NCI-H2227 treated with DMSO at 0.1 percent for 48 hours (cell line): ENCODE measurements at places on chromosomes 1 and 21.
A peak's percentile ranks its signal among the peaks of the same experiment; 100 is the strongest.

GRCh38 chr21:43294194-43294902, 125.5 kb downstream of the CRYAA start:
- no peak for DNase-seq

- DNase-seq, result peak; percentile 14
Observed at GRCh38 chr1:177302357-177303044, 131.7 kb downstream of the BRINP2 start.

- DNase-seq, result no peak
Observed at GRCh38 chr1:55820501-55820900, 605.3 kb upstream of the USP24 start.

DNA sequence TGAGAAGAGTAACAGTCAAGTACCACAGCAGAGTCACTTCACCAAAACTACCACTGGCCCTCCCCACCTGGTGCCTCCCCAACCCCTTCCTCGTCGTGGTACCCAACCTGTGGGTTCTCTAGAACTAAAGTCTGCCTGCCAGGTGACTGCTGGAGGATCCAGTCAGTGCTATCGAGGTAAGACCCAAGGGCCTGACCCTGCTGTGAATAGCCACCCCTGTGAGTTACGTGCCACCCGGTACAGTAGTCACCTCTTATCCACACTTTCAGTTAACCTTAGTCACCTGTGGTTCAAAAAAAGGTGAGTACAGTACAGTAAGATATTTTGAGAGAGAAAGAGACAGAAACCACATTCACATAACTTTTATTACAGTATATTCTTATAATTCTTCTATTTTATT, 16.5 kb downstream of the TTF2 start:
- no peak for DNase-seq

DNA sequence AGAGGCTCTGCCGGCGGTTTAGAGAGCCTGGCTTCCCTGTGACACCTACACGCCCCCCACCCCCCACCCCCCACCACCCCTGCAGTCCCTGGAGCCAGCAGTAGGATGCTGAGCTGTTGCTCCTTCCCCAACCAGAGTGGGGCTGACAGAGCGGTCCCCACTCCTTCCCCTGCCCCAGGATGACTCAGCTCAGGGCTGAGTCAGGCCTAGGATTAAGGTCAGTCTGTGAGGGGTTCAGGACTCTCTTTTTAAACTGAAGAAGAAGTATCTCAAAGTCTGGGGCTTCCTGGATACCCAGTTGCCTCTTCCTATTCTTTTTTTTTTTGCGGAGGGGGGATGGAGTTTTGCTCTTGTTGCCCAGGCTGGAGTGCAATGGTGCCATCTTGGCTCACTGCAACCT, 19.1 kb downstream of the DMBX1 start:
- no peak for DNase-seq

DNA sequence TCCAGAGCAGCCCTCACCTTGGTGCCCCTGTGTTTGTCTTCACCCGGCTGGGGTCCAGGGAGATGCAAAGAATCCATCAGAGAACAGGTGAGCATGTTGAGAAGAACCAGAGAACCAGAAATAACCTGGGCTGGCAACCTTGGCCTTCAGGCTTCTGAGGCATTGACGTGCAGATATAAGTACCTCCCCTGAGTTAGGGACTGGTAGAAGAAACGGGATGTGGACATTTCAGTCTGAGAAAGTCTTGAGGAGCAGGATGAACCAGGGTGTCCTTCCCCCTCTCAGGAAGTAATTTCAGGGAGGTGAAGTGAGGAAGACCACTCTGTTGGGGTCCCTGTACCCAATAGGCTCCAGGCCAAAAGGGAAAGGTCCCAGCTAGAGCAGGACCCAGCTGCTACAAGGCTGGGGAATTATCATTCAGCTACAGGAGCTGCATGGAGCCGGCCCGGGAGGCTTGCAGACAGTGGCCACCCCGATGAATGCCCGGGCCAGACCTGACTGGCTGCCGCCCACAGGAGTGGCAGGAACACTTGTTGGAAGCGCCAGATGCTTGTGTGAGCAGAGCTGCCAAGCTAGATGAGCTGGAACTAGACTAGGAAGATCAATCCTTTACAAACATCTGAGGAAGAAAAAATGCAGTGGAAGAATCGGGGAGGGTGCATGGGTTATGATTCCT, 1.7 kb upstream of the AURKAIP1 start:
- DNase-seq, result no peak

- DNase-seq, result peak; percentile 48
Observed at GRCh38 chr1:30302858-30303257, 420.5 kb downstream of the MATN1 start.

DNA sequence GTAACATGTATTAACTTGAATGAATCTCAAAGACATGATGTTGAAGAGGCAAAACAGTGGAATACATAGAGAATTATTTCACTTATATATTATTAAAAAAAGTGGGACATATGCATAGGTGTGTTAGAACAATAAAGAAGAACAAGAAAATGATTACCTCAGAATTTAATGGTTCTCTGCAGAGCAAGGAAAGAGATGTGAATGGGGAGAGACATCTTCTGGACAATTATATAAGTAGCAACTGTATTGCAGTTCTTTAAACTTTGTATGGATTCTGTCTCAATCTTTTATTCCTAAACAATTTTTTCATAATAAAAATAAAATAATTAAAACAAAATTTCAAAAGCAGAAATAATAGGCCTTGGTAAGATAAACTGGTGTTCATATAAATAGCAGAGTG, 674.9 kb upstream of the ADGRL4 start:
- DNase-seq, result no peak

- no peak for DNase-seq
Observed at GRCh38 chr1:196651637-196652215, at the start of gene CFH. CFH (plus strand) TSS chr1:196652043; CDS start chr1:196652118, 75 bp downstream.

DNA sequence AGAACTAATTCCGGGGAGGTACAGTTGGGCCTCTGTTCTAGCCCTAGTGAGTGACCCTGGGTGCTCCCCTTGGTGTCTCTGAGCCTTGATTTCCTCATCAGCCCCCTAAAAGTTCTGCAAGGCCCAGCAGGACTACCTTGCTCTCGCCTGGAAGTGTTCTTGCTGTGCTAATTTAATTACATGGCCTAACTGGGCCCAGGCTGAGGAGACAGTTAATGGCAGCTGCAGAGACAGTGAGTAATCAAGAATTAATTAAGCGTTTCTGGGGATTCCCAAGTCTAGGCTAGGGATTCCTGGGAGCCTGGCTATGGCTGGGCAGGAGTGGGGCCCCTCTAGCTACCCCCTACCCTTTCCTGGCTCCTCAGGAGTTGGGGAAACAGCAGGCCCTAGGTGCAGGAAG, 24.7 kb upstream of the DMBX1 start:
- DNase-seq, result no peak

DNA sequence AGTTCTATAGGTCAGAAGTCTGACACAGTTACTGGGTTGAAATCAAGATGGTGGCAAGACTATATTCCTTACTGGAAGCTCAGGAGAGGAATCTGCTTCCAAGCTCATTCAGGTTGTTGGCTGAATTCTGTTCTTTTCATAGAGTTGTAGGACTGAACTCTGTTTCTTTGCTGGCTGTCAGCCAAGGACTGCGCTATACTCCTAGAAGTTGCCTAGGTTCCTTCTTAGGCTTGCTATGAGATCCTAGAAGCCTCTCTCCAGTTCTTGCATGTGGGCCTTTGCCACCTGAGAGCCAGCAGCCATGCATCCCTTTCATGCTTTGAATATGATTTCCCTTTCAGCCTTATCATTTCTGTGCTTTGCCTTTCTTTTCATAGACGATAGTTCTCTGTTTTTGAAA, 176.4 kb downstream of the RPS6KC1 start:
- DNase-seq, result no peak

DNA sequence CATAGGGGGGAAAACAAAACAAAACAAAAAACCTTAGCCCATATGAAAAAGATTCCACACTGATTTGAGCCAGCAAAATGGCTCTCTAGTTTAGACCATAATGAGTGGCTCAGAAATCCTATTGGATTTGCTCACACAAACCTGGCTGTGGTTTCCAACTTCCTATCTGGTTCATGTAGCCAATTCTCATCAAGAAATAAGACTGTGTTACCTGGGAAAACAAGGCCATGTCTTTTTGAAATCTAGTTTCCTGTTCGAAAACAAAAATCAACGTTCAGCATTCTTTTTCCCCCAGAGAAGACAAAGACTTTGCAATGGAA, 69.2 kb downstream of the TBX15 start:
- DNase-seq, result no peak

- DNase-seq, result no peak
Observed at GRCh38 chr1:73832276-73833181, 365.4 kb downstream of the LRRIQ3 start.

- DNase-seq, result no peak
Observed at GRCh38 chr1:41524676-41525675, 40.5 kb upstream of the EDN2 start.

- no peak for DNase-seq
Observed at GRCh38 chr1:19203440-19203839, 6.6 kb downstream of the UBR4 start.

DNA sequence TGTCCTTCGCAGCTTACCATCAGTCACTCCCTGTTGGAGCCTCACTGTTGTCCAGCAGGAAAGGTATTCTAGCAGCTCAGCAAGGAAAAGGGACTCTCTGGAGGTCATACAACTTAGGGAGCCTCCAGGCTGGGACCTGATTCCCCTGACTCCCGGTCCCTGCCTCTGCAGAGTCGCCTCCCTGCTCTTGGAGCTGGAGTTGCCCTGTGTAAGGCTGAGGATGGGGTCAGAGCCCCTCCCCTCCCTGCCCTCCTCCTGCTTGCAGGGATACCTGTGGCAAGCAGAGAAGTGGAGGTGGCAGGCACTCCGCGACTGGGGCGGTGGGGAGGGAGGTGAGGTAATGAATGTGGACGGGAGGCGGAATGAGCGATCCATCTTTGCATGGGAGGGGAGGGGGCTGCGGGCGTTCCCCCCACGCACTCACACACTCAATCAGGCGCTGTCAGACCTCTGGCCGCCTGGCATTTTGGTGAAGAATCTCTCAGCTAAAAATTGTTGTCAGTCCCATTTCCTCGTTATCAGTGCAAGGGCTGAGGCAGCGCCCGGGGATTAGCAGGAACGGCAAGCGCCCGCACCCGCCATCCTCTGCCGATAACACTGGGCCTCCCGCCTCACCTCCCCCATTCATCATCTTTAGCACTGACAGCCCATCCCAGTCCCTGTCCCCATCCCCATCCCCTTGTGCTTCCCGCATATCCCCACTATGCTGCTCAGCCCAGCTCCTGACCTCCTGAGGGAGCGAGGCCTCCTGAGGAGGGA, 64.3 kb downstream of the TMEM53 start:
- DNase-seq, result peak; percentile 44

- no peak for DNase-seq
Observed at GRCh38 chr1:32051706-32052105, 21.0 kb upstream of the TMEM39B start.
